Esophagus squamous epithelium (tissue), 5 donors: ENCODE measurements at places on chromosomes 2 and 18.

GRCh38 chr18:77143196-77143595 lies 10.6 kb upstream of the MBP start:
- no peak for DNase-seq
- no peaks in the 10 kb centered on the region for H3K27me3 ChIP-seq
- peaks cover 4% of the 10 kb centered on the region for H3K4me1 ChIP-seq

DNA sequence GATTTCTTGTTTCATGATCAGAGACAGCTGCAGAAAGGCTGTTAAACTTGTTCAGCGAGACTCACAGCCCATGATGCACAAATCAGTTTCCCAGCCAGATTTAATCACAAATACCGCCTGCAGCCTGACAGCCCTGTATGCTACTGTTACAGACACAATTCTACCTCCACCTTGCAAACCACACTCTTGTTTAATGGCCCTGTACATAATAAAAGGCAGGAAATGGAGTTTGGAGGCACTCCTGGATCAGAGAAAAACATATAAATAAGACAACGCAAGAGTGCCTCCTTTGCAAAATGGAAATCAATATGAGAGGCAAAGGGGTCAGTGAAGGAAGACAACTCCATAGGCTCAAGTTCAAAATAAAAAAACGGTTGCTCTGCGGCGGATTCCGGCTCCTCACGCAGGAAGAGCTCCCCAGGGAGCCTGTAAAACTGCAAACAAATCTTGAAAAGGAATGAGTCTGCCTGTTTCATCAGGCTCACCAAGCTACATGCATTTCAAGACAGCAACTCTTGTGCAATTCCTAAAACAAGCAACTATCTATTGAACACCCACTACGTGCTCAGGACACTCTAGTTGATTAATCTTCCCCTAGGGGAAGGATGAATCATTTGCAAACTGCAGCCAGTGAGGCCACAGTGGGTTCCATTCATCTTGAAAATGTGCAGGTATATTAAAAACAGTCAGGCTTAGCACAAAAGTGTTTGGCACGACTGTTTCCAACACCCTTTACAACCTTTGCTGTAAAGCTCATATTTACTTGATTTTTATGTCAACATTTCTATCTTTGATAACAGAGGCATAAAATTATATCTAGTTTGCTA lies 37.5 kb downstream of the TBC1D8 start:
- H3K27ac ChIP-seq: peak overlapping the region; percentile 49
- H3K4me3 ChIP-seq: peak overlapping the region; percentile 23
- H3K36me3 ChIP-seq: no peaks in the 10 kb centered on the region
- no peaks in the 10 kb centered on the region for H3K27me3 ChIP-seq
- peaks cover 58% of the 10 kb centered on the region for H3K4me1 ChIP-seq
- DNase-seq: no peak

DNA sequence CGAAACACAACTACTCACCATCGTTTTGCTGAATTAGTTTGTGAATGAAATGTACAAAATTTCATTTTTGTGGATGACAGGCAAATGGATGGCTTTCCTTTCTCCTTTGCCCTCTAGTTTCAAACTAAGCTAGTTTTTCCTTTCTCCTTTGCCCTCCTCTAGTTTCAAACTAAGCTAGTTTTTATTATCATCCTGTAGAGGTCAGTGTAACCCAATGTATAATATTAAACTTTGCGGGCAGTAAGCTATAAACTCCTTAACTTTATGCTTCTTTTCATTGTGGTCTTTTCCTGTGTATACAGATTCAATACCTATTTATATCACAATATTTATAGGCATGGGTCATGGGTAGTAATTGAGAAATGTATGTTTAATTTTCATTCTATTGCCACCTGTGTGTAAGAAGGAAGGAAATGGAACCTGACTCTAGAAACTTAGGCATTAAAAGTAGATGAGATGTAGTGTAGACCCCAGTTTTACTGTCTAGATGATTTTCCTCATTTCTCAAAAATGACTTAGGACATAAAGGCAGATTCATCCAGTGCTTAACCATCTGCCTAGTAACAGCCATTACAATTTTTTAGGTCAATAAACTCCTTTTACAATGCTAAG lies 58.1 kb downstream of the MAP3K19 start:
- no peaks in the 10 kb centered on the region for H3K4me1 ChIP-seq
- H3K27ac ChIP-seq: no peak overlapping the region
- H3K4me3 ChIP-seq: no peak overlapping the region
- no peaks in the 10 kb centered on the region for H3K36me3 ChIP-seq
- no peak for DNase-seq
- H3K27me3 ChIP-seq: no peaks in the 10 kb centered on the region

GRCh38 chr2:13558368-13558767 lies 841.6 kb downstream of the TRIB2 start:
- H3K36me3 ChIP-seq: no peaks in the 10 kb centered on the region
- H3K27ac ChIP-seq: peak overlapping the region; percentile 86
- no peak overlapping the region for H3K4me3 ChIP-seq

- H3K4me3 ChIP-seq: no peak overlapping the region
- no peak overlapping the region for H3K27ac ChIP-seq
- H3K36me3 ChIP-seq: no peaks in the 10 kb centered on the region
- no peaks in the 10 kb centered on the region for H3K27me3 ChIP-seq
These were observed 580.4 kb upstream of the FAM98A start for GRCh38 chr2:34179511-34179910.

DNA sequence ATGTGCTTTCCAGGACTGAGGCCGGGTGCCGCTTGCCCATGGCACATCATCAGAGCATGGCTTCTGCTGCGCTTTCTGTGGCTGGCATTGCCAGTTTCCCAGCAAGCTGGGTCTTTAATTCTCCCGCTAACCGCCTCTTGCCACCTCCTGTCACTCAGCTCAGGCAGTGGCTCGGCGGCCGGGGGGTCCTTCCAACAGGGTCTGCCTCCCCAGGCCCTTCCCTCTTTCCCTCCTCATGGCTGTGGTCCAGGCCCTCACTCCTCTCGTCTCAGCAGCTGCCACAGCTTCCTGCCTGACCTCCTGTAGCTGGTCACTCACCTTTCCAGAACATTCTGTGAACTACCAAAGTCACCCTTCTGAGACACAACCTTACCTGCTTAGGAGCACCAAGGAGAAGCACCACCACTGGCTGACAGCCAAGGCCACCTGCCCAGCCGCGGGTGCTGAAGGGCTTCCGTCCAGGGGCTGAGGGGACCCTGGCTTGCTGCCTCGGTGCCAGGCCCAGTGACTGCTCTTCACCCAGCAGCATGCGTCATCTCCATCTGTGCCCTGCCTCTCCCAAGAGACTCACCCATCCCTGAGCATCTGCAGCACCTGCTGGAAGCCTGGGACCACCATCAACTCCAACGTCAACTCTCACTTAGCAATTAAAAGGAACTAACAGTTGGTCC lies 22.6 kb downstream of the CHMP1B start:
- DNase-seq: no peak
- no peaks in the 10 kb centered on the region for H3K36me3 ChIP-seq
- H3K4me3 ChIP-seq: no peak overlapping the region
- no peak overlapping the region for H3K27ac ChIP-seq

GRCh38 chr2:425947-426346 lies 138.1 kb upstream of the ALKAL2 start:
- H3K36me3 ChIP-seq: no peaks in the 10 kb centered on the region
- H3K27ac ChIP-seq: no peak overlapping the region
- DNase-seq: no peak
- no peak overlapping the region for H3K4me3 ChIP-seq

GRCh38 chr2:202555356-202555755 lies 79.4 kb upstream of the FAM117B start:
- DNase-seq: no peak
- no peak overlapping the region for H3K27ac ChIP-seq
- H3K27me3 ChIP-seq: no peaks in the 10 kb centered on the region

GRCh38 chr2:111678651-111679050 lies 205.3 kb downstream of the ANAPC1 start:
- H3K27me3 ChIP-seq: no peaks in the 10 kb centered on the region
- peaks cover 8% of the 10 kb centered on the region for H3K4me1 ChIP-seq
- H3K27ac ChIP-seq: no peak overlapping the region

GRCh38 chr2:212076456-212076855 lies 462.1 kb downstream of the ERBB4 start:
- no peak for DNase-seq
- no peaks in the 10 kb centered on the region for H3K36me3 ChIP-seq
- H3K27me3 ChIP-seq: no peaks in the 10 kb centered on the region
- no peak overlapping the region for H3K27ac ChIP-seq
- H3K4me3 ChIP-seq: no peak overlapping the region
